ENCODE measurements at places on chromosomes 16 and 17. TPM values are rescaled to one million over a fixed set of nuclear protein-coding genes. Genes with fewer than 3 reads are reported as not detected.

- no peak overlapping the region for H3K4me3 ChIP-seq
- H3K27me3 ChIP-seq, result peaks cover 40% of the 10 kb centered on the region
- H3K36me3 ChIP-seq, result no peaks in the 10 kb centered on the region
- peaks cover 8% of the 10 kb centered on the region for H3K4me1 ChIP-seq
- no peak overlapping the region for H3K27ac ChIP-seq
- DNase-seq, result peak; percentile 51
These were observed 15.7 kb upstream of the WFDC1 start for GRCh38 chr16:84278968-84279367.

DNA sequence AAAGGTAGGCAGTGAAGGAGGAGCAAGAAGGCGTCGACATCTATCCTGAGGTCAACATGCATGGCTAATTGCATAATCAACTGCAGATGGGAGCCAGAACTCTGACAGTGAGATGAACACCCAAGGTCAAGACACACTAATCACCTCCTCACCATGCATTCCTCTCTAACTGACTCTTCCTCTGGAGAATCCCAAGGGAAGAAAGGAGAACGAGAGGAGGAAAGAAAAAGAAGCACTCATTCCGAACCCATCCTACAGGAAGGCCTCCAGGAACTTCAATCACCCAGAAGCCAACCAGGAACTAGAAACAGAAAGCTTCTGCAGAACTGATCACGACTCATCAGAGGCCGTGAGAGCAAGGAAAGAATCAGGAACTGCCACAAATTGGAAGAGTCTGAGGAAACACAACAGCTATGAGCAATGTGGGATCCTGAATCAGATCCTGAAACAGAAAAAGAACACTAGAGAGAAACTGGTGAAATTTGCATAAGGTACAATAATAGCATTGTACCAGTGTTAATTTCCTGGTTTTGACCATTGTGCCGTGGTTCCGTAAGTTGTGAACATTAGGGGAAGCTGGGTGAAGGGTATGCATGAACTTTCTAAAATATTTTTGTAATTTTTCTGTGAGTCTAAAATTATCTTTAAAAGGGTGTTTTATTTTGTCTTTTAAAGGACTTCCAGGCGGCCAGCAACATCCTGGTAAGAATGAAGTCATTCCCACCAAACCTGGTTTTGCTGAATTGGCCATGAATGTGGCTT, 10.0 kb upstream of the BEAN1 start:
- H3K27me3 ChIP-seq, result peaks cover 2% of the 10 kb centered on the region
- no peak overlapping the region for H3K4me3 ChIP-seq
- H3K4me1 ChIP-seq, result peaks cover 15% of the 10 kb centered on the region
- DNase-seq, result no peak
- no peak overlapping the region for H3K27ac ChIP-seq

- H3K27me3 ChIP-seq, result no peaks in the 10 kb centered on the region
- no peak for DNase-seq
- peak overlapping the region; percentile 95 for H3K27ac ChIP-seq
- peaks cover 49% of the 10 kb centered on the region for H3K4me1 ChIP-seq
- H3K36me3 ChIP-seq, result peaks cover 5% of the 10 kb centered on the region
These were observed 119.6 kb upstream of the PMFBP1 start for GRCh38 chr16:72291531-72291981.

MT1G gene
- not detected for total RNA-seq

PPP1R27 gene
- total RNA-seq, result not detected

RAC3 gene
- total RNA-seq, result 32.7 TPM
